Endothelial cell of umbilical vein (primary cell): ENCODE measurements at places on chromosomes 4 and X. TPM values are rescaled to one million over a fixed set of nuclear protein-coding genes. Genes with fewer than 3 reads are reported as not detected.

Gene BMPR1B
- total RNA-seq: 1.4 and 2.1 TPM in 2 replicates

Gene TRO
- total RNA-seq: 13.6 and 21.9 TPM in 2 replicates

Gene ETDB
- total RNA-seq: not detected in 2 replicates

Gene VCX2
- total RNA-seq: not detected in 2 replicates

Gene ZFP92
- 1.2 TPM in 2 replicates for total RNA-seq

Gene PDE6B
- 0.85 and 1.8 TPM in 2 replicates for total RNA-seq

Gene TRIM75
- total RNA-seq: not detected in 2 replicates

DNA sequence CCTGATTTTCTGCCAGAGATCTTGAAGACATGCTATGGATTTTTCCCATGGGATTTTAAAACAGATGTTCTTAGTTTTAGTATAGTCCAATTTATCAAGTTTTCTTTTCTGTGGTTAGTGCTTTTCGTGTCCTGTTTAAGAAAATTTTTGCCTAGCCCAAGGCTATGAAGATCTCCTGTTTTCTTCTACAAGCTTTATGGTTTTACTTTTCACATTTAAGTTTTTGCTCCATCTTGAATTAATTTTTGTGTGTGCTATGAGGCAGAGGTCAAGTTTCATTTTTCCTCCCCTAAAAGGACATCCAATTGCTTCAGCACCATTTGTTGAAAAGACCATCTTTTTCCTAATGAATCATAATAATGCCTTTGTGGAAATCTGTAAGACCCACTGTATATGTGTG, 65.6 kb downstream of the POLR2B start:
- H3K27ac ChIP-seq: no peak overlapping the region
- no peak for DNase-seq
- H3K27me3 ChIP-seq: no peaks in the 10 kb centered on the region
- H3K4me3 ChIP-seq: no peak overlapping the region
- peaks cover 17% of the 10 kb centered on the region for H3K36me3 ChIP-seq

DNA sequence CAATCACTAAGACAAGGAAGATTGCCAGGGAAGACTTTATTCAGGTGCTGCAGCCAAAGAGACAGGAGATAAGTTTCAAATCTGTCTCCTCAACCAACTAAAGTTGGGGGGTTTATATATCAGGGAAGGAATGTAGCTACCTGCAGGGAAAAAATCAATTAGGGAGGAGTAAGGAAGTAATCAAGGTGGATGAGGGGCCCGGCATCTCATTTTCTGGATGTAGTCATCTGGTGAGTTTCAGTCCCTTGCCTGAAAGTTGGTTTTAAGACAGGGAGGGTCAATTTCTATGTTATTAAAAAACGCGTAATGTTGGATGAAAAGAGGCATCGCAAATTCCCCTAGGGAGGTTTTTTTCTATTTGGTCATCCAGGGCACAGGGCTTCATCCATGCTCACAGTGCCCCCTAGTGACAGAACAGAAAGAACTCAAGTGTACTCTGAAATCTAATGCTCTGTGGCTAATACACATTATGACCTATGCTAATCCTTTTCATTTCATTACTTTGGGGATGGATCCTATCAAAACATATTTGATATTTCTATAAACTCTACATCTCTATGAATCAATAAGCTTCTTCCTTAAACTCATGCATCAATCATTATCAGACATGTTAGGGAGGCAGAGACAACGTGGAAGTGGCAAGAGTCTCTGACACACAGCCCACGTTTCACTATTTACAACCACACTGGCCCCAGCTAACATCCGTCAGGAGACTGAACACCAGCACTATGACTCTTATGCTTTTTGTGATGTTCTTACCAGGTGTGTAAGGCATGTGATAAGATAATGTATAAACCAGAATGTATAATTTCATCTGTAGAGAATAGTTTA, 1577.0 kb upstream of the TENM3 start:
- H3K27ac ChIP-seq: no peak overlapping the region
- DNase-seq: no peak
- H3K4me3 ChIP-seq: no peak overlapping the region
- no peaks in the 10 kb centered on the region for H3K4me1 ChIP-seq
- no peaks in the 10 kb centered on the region for H3K36me3 ChIP-seq

GRCh38 chrX:153603131-153603656, 4.3 kb upstream of the CCNQ start:
- peaks cover 2% of the 10 kb centered on the region for H3K27me3 ChIP-seq
- DNase-seq: no peak
- H3K27ac ChIP-seq: no peak overlapping the region
- H3K4me3 ChIP-seq: no peak overlapping the region
- peaks cover 7% of the 10 kb centered on the region for H3K4me1 ChIP-seq

DNA sequence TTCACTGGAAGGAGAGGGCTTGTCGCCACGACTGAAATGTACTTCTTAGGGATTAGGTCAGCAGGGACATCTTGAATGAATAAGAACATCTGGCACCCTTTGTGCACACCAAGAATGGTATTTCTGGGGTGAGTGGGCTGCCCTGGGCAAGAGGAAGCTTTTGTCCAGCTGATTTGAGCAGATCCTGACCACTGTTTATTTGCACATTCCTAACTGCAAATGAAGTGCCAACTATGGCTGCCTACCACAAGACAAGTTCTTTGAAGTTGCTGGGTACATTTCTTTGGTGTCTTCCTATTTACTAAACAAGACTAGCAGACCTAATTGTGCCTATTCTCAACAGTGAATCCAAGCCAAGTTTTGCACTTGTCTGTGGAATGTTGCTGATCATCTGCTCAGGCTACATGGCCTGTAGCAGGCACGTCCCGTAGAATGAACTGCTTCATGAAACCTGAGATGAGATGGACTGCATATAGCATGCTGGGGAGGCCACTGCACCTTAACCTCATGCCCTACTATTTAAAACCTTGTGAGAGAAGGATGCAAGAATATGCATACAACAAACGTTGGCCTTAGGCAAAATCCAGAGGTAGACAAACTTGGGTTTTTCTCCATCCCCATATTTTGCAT, 45.0 kb downstream of the PIR start:
- no peak overlapping the region for H3K4me3 ChIP-seq
- no peaks in the 10 kb centered on the region for H3K27me3 ChIP-seq
- peaks cover 4% of the 10 kb centered on the region for H3K36me3 ChIP-seq
- peaks cover 3% of the 10 kb centered on the region for H3K4me1 ChIP-seq
- H3K27ac ChIP-seq: no peak overlapping the region

DNA sequence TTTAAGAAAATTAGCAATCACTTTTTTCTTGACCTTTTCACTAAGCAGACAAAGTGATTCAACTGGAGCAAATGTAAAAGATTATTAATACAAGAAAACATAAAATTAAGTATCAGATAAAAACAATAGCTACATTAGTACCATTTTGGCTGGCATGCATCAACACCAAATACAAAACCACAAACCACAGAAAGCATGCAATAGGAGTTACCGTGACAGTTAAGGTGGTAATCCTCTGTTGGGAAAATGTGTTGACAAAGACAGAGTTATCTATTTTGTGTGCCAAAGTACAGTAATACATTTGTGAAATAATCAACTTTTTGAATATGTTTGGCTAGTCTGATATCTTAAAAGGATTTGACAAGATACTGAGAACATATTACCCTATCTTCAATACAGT, 89.8 kb upstream of the ETNPPL start:
- H3K27me3 ChIP-seq: no peaks in the 10 kb centered on the region
- H3K27ac ChIP-seq: no peak overlapping the region
- no peaks in the 10 kb centered on the region for H3K36me3 ChIP-seq
- DNase-seq: no peak
- H3K4me1 ChIP-seq: no peaks in the 10 kb centered on the region

DNA sequence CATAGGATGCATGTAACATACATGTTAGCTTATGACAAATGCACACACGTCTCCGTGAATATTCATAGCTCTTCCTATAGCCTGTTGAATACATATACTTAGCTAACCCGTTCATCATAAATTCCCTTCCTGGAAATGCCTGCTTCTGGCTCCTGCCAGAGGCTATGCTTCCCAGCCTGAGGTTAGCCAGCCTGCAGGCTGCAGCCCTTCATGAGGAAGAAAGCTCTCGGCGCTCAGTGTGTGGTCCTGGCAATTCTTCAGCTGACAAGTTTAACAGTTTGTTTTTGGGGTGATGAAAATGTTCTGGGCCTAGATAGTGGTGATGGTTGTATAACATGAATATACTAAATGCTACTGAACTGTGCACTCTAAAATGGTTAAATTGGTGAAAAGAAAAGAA, 48.8 kb upstream of the MAN2B2 start:
- no peaks in the 10 kb centered on the region for H3K27me3 ChIP-seq
- H3K36me3 ChIP-seq: no peaks in the 10 kb centered on the region
- no peak overlapping the region for H3K27ac ChIP-seq
- DNase-seq: no peak

GRCh38 chr4:3489451-3489962, 26.4 kb downstream of the DOK7 start:
- peaks cover 4% of the 10 kb centered on the region for H3K27me3 ChIP-seq
- no peak for DNase-seq
- H3K4me3 ChIP-seq: no peak overlapping the region
- H3K27ac ChIP-seq: no peak overlapping the region

- no peaks in the 10 kb centered on the region for H3K4me1 ChIP-seq
- H3K27me3 ChIP-seq: no peaks in the 10 kb centered on the region
- no peaks in the 10 kb centered on the region for H3K36me3 ChIP-seq
- H3K4me3 ChIP-seq: no peak overlapping the region
- H3K27ac ChIP-seq: no peak overlapping the region
Measured at GRCh38 chrX:84205276-84205675, 17.3 kb upstream of the RPS6KA6 start.

DNA sequence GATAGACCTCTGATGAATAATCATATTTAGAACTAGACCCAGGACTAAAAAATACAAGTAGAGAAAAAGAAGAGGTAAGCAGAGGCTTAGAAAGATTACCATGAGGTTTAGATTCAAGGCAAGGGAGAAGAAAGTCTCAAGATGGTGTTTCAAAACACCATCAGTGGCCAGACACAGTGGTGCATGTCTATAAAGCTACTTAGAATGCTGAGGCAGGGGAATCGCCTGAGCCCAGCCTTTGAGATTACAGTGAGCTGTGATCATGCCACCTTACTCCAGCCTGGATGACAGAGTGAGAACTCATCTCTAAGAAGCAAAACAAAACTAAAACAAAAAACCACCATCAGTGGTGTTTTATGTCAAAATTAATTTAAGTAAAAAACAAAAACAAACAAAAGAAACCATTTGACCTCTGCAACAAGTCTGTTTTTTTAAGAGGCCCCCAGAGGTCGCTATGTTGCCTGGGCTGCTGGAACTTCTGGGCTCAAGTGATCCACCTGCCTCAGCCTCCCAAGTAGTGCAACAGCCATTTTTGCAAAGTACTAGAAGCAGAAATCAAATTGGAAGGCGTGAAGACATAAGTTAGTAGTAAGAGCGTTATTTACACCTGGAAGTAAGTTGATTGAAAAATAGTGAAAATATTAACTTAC, 784.3 kb downstream of the ADGRL3 start:
- H3K4me3 ChIP-seq: no peak overlapping the region
- H3K4me1 ChIP-seq: no peaks in the 10 kb centered on the region
- no peak for DNase-seq
- no peaks in the 10 kb centered on the region for H3K27me3 ChIP-seq

- H3K4me1 ChIP-seq: peaks cover 17% of the 10 kb centered on the region
- H3K27me3 ChIP-seq: no peaks in the 10 kb centered on the region
- no peaks in the 10 kb centered on the region for H3K36me3 ChIP-seq
- no peak for DNase-seq
Measured at GRCh38 chr4:183181081-183181480, 82.0 kb downstream of the WWC2 start.

DNA sequence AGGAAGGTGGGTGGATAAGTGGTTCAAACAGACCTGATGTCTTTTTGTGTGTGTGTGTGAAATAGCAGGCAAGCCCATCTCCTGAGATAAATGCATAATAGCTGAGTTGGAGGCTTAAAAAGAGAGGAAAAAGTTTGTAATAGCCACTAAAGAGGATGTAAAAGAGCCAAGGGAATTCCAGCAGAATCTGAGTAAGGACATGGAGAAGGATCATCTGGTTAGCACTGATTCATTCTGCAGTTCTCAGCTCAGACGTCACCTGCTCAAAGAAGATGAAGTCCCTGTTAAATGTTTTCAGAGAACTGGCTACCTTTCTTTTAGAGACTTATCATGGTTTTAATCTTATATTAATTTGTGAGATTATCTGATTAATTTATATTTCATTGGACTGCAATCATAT, 21.0 kb upstream of the IL13RA2 start:
- H3K4me1 ChIP-seq: no peaks in the 10 kb centered on the region
- no peak for DNase-seq
- H3K27me3 ChIP-seq: no peaks in the 10 kb centered on the region
- no peak overlapping the region for H3K27ac ChIP-seq
- no peaks in the 10 kb centered on the region for H3K36me3 ChIP-seq

GRCh38 chr4:10040049-10040892, 19.0 kb upstream of the SLC2A9 start:
- no peaks in the 10 kb centered on the region for H3K36me3 ChIP-seq
- no peak overlapping the region for H3K4me3 ChIP-seq
- H3K27ac ChIP-seq: no peak overlapping the region
- H3K4me1 ChIP-seq: no peaks in the 10 kb centered on the region
- H3K27me3 ChIP-seq: no peaks in the 10 kb centered on the region

DNA sequence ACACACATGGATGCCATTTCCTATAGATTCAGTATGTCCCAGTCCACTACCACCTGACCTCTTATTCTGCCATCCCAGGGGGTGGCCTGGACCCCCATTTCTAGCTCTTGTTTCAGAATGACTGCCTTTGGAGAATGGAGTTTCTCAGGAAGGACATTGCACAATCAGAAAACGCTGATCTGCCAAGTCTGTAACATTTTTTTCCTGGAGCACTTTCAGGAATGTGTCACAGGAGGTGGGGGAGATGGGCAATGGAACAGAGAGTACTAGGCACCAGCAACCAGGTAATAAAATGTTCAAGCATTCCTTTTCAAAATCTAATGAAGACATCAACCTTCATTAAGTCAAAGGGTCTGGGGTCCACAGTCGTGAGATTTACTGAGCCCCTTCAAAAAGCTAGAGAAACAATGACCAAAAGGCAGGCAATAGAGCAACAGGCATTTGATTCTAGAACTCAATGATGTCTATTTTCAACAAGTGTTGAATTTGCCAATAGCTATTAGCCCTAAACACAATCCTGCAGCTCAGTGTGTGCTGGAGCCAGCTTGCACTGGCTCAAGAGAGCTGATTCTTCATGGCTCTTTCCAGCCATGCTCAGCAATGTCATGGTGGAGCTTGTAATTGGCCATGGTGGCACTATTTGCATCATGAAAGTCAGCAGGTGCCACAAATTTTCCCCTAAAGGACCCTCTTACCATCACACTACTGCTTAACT, 87.1 kb downstream of the KDR start:
- no peaks in the 10 kb centered on the region for H3K36me3 ChIP-seq
- H3K4me3 ChIP-seq: no peak overlapping the region
- no peaks in the 10 kb centered on the region for H3K27me3 ChIP-seq
- no peaks in the 10 kb centered on the region for H3K4me1 ChIP-seq
- peak; percentile 62 for DNase-seq

GRCh38 chrX:71081330-71082123, 13.4 kb upstream of the SNX12 start:
- peak; percentile 45 for DNase-seq
- H3K27ac ChIP-seq: no peak overlapping the region
- H3K36me3 ChIP-seq: no peaks in the 10 kb centered on the region
- H3K4me1 ChIP-seq: no peaks in the 10 kb centered on the region
- H3K4me3 ChIP-seq: no peak overlapping the region
